ENCODE measurements at places on chromosomes 12 and 14.

GRCh38 chr12:7751394-7751793 lies 4.2 kb upstream of the CLEC4C start:
- no peak for DNase-seq

- DNase-seq, result no peak
Observed at GRCh38 chr14:46472261-46472660, 179.3 kb downstream of the RPL10L start.

- DNase-seq, result no peak
Observed at GRCh38 chr14:69530095-69530494, 44.6 kb downstream of the CCDC177 start.

DNA sequence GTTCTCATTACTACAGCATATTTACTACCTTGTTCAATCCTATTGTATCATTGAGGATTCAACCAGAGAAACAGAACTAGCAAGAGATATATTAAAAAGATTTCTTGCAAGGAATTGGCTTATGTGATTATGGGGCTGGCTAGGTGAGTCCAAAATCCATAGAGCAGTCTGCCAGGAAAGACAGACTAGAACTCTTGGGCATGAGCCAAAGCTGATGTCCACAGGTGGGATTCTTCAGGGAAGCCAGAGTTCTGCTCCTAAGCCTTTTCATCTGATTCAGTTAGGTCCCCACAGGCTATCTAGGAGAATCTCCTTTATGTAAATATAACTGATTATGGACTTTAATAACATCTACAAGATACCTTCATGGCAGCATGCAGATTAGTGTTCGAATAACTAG lies 26.0 kb downstream of the PELI2 start:
- DNase-seq, result no peak
